Activated T-cell treated with anti-CD3 and anti-CD28 coated beads, Interleukin-2, amount 50 U/mL, for 72 hours (primary cell): ENCODE measurements at places on chromosomes 1 and 21.

GRCh38 chr21:44079446-44079845 is 27.8 kb upstream of the PWP2 start:
- no peak for DNase-seq

- no peak for DNase-seq
These were observed 68.4 kb upstream of the TLR5 start for GRCh38 chr1:223211323-223211985.

DNA sequence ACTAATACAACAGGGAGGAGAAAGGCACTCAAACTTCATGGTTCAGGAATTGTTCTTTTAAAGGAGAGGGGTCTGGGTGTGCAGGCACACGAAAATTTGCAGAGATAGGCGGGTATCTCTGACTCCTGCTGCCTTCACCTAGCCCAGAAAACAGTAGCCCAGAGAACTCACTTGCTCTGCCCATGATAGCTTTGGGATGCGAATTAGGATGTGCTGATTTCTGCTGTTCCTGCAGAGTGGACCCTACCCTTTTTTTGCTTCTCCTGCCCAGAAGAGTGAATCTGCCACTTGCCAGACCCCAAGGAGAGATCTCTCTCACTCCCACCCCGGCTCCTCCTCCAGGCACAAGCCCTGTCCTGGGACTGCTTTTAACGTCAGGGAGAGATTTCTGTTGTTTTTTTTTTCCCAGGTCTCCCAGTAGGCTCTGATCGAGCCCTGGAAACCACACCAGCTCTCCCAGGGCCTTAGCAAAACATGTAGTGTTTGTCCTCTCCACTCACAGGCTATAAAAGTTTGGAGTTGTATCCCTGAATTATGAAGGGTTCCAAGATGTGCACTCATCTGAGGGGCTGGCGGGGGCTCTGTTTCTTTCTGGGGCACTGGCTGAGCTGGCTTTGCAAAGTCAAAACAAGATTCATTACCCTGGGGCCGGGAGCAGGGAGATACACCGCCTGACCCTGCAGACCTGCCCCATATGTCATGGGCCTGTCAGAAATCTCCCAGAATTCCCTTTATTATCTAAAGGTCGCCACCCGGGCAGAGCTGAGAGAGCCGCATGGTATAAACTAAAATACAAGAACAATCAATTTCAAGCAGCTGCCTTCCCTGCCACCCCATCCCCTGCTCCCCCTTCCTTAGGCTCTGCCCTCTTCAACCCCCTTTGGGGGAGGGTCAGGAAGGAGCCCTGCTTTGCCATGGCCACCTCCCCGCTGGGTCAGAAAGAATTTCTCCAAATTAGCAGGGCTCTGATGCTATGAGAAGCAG is 17.9 kb downstream of the PLXNA2 start:
- DNase-seq, result no peak

GRCh38 chr1:29809446-29810120 is 573.3 kb downstream of the PTPRU start:
- no peak for DNase-seq

DNA sequence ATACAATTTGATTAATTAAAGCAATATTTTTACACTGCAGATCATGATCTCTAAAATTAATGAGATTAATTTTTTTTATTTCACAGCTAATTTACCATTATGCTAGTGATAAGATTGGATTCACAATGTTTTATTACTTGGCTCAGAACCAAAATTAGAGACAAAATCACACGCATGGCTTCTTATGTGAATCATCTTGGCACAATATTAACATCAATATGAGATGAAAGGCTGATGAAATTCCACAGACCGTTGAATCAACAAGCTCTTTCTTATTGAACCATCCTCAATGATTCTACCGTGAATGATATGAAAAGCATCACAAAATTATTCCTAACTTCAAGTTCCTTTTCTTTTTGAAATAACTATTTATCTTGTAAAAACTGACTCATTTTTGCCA is 544.9 kb downstream of the KCNT2 start:
- DNase-seq, result no peak

- DNase-seq, result no peak
These were observed 24.0 kb upstream of the SLAMF9 start for GRCh38 chr1:159978107-159978398.

DNA sequence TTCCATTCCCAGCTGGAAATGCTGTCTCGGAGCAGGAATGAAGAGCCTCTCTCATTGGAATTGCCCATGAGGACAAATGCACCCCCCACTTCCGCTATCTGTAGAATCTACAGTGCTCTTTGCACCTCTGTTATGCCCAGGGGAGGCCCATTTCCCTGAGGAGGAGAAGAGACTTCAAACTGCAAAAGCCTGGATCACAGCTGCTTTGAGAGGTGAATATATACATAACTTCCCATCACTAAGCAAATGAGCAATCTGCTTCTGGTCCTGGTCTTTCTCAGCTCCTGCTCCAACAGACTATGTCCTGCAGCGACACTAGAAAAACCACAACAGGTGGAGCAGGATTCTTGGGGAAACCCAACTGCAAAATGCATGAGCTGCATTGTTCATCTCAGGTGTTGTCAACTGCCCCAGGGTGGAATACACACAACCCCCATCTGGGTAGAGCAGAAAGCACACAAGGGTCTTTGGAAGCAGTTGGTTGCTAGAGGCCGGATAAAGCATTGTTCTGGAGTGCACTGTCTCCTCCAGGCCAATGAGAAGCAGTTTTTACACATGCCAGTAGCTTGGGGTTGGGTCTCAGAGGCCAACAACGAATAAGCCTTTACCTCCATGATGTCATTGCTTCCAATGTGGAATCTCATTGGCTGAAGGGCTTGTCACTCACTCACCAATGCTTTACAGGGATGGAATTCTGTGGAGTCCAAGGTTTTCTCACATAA is 67.7 kb upstream of the RAB4A start:
- no peak for DNase-seq

DNA sequence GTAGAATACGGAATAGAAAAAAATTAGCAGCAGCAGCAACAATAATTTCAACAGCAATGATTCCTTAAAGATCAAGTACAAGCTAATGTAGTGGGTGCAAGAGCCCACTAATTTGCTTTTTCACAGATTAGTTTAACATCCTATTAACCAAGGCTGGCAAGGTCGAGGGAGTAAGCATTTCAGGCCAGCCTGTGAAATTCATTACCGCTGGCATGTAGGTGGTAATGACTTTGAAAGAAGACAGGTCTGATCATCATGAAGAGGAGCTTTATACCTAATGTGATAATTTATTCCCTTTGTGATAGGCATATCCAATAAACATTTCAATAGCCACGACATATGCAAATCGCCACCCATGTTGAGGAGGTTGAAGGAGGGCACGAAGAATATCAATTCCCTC is 11.2 kb upstream of the PRDM15 start:
- DNase-seq, result no peak

GRCh38 chr1:234373959-234374254 is 651 bp downstream of the COA6 start:
- DNase-seq, result no peak

GRCh38 chr1:160542303-160542945 is 19.4 kb upstream of the SLAMF6 start:
- DNase-seq, result no peak

DNA sequence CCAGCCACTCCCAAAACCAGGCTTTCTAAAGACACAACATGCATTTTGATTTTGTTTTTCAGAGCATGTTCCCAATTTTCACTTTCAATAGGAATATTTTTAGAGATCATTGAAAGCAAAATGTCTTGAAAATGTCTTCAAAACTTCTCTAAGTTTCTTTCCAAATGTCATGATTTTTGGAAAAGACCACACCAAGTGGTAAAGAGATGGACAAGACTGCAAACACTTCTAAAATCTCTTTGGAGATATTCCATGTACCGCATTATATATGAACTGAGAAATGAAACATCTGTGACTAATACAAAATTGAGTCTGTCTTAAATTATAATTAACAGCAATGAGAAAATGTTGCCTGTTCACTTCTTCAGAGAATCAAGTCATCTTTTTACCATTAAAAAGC is 418.0 kb upstream of the PKN2 start:
- no peak for DNase-seq

- DNase-seq, result no peak
These were observed 8.6 kb downstream of the PKP1 start for GRCh38 chr1:201291916-201292315.

DNA sequence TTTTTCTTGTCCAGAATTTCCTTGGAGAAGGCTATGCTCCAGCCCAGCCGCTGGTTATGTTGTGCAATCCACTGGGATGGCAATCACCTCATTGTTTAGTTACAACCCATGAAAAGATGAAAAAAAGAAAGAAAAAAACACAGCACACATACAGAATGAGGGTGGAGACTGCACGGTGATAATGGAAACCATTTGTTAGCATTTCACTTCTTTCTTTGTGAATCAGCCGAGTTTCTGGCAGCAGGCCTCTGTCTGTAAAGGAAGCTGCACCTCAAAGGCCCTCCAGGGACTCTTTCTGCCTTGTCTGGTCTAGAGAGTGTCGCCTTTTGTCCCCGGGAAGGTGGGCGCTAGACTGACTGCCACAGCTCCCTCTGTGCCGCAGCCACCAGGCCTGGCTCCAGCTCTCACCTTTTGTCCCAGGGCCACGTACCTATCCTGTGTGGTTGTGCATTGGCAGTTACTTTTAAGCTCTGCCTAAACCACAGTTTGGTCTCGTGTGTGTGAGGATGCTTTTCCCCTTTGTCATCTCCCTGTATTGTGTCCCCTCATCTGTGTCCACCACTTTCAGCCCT is 35.6 kb downstream of the NGF start:
- DNase-seq, result no peak

GRCh38 chr1:48498096-48498791 is 26.2 kb upstream of the SPATA6 start:
- peak; percentile 72 for DNase-seq

DNA sequence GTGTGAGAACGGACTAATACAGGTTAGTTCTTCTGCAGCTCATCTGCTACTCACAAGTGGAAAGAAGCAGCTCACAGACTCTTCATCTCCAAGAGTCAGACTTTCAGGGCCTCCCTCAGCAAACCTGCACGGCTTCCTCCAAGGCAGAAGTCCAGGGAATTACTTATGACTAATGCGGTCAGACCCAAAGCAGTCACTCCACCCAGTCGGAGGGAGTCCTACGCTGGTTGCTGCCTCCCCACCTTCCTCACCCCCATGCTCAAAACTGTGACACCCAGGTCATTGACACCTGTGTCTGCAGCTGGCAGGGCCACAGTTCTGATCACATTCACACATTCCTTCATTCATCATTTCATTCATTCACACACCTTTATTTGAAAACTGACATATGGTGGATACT is 38.4 kb upstream of the PRDM2 start:
- DNase-seq, result no peak

DNA sequence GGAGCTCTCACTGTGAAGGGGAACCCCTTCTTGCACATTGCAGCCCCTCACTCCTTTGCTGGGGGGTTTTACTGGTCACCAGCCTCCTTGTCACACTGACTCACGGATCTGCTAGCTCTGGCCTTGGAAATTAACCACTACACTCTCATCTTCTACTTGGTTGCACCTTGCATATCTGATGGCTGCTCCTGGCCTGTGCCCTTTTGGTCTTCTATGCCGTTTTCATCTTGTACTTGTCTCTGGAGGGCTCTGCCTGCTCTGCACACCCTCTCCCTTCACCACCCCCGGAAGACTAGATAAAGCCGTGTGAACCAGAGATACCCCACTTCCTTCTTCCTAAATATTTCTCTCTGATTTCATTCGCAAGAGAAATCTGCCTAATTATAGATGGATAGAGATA is 44.6 kb downstream of the CD247 start:
- no peak for DNase-seq

- no peak for DNase-seq
These were observed 6.8 kb downstream of the SH2D2A start for GRCh38 chr1:156809711-156810366.

GRCh38 chr21:41229509-41230248 is 61.7 kb downstream of the BACE2 start:
- DNase-seq, result no peak

- DNase-seq, result peak; percentile 4
These were observed 43.9 kb downstream of the PIGK start for GRCh38 chr1:77175230-77175844.

DNA sequence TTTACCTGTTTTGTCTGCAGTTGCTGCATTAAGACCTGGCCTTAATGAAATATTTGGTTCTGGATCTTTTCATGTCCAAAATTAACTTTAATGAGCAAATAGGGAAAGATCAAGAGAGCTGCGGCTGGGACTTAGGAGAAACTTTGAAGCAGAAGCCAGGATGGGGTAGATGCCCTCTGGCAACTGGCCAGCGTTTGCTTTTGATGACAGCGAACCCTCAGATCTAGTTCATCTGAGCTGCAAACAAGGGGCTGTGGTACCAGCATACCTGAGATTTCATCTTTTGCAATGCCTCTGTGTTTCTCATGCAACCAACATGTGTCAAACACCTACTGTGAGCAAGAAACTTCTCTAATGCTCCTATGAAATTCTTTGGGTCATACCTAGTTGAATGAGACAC is 13.0 kb upstream of the TEDDM1 start:
- no peak for DNase-seq

GRCh38 chr21:31347435-31348032 is 3.5 kb upstream of the TIAM1 start:
- DNase-seq, result no peak

DNA sequence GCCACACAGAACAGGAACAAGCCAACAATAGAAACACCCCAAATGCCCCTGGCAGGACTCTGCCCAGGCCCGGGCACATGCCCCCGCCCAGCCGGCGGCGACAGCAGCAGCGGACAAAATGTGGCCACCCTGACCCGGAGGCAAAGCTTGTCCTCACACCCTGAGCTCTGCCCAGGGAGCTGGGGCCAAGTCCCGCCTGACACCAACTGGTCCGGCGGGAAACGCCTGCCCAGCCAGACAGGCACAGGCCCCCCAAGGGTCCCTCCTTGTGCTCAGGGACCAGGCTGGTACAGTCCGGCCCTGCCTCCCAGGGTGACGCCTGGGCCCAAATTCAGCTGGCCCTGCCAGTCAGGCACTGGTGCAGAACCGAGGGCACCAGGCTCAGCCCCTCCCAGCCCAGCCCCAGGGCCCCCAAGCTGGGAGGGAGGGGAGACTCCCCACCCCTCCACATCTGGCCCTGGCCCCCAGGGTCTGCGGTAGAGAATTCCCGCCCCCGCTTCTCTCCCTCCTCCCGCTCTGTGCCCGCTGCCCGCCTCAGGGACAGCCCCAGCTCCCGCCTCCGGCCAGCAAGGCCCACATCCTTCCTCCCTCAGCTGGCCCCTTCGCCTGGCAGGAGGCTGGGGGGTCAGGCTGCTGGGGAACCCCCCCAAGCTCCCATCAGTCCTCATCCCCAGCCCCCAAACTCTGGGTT is 2.0 kb downstream of the AHDC1 start:
- DNase-seq, result no peak

DNA sequence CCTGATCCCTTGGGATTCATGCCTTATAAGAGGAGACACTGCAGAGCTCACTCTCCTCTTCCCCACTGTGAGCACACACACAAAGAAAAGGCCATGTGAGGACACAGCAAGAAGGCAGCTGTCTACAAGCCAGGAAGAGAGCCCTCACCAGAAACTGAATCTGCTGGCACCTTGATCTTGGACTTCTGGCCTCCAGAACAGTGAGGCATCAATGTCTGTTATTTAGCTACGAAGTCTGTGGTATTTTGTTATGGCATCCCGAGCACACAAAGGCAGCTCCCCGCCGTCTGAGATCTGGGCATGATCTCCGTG is 47.1 kb upstream of the RPL11 start:
- DNase-seq, result no peak

- DNase-seq, result no peak
These were observed 48.2 kb downstream of the SYT2 start for GRCh38 chr1:202662081-202662480.

GRCh38 chr1:29254346-29254745 is 18.0 kb downstream of the PTPRU start:
- no peak for DNase-seq

- DNase-seq, result no peak
These were observed 51.0 kb downstream of the PLPPR4 start for GRCh38 chr1:99315305-99315704.

GRCh38 chr1:40380817-40381216 is 7.3 kb downstream of the SMAP2 start:
- DNase-seq, result no peak
